Body of pancreas (tissue), 4 donors: ENCODE measurements at places on chromosomes 5 and 9.

- DNase-seq, result no peak
Measured at GRCh38 chr9:123120953-123121352, 87.5 kb downstream of the GPR21 start.

DNA sequence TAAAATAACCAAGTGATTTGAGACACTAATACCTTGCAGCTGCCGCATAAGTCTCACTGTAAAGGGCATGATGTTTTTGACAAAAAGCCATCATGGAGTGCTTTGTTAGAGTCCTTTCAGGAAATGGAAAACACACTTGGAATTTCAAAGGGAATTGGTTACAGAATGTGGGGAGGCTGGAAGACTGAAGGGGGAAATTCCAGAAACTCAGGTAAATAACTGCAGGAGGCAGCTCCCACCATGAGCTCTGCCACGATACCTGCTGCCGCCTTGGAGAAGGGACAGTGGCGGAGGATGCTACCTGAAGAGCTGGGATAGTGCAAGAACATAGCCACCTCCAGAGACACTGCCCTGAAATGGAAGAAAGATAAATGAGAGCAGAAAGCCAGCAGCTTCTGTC is 66.9 kb downstream of the PRKACG start:
- no peak for DNase-seq

DNA sequence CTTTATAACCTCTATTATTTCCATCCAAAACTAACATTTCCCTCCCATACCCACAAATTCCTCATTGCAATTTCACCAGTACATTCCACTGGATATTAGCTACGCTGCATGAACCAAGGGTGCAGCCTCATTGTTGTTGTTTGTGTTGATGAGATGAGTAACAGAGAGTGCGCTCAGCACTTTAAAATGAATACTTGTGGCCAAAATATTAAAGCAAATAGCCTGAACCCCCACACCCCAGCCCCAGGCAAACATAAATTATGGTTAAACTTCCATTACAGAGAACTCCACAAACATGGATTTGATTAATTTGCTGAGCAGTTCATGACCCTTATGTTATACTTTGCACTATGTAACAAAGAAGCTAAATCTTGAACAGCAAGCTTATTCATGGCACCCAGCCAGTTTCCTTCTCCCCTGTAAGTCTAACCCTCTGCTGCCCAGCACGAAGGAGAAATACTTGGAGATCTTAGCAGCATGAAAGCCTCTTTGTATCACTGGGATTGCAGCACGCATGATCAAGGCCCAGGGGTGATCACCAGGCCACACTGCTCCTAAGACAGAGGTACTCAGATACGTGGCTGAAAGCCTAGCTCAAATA is 205.0 kb downstream of the DOCK8 start:
- no peak for DNase-seq

GRCh38 chr9:98925956-98926355 is 17.8 kb upstream of the COL15A1 start:
- DNase-seq, result no peak

DNA sequence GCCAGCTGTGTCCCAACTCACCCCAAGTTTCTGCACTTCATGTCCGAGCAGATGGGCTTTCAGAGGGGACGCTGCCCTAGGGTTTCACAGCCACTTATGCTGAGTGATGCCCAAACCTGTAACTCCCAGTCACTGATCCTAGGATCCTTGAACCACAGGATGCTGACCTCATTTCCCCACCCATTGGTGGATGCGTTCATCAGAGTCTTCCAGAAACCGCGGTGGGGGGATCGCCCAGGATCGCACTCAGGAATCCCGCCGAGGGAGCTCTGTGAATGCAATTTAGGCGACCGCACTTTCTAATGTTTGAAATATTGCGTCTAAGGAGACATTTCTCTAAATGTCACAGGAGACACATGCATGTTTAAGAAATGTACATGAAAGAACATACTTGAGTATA is 212.3 kb upstream of the IRX4 start:
- no peak for DNase-seq

DNA sequence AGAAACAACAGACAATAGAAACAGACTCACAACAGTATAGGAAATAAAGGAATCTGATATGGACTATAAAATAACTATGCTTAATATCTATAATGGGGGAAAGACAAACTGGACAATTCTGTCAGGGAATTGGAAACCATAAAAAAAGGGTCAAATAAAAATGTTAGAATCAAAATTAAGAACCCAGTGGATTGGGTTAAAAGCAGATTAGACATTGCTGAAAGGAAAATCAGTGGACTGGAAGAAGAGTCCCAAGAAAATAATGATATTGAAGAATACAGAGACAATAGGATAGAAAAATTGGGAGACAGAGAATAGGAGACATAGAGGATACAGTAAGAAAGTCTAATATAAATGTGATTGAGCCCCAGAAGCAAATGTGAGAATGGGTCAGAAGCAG is 199.2 kb downstream of the PBX3 start:
- DNase-seq, result no peak

DNA sequence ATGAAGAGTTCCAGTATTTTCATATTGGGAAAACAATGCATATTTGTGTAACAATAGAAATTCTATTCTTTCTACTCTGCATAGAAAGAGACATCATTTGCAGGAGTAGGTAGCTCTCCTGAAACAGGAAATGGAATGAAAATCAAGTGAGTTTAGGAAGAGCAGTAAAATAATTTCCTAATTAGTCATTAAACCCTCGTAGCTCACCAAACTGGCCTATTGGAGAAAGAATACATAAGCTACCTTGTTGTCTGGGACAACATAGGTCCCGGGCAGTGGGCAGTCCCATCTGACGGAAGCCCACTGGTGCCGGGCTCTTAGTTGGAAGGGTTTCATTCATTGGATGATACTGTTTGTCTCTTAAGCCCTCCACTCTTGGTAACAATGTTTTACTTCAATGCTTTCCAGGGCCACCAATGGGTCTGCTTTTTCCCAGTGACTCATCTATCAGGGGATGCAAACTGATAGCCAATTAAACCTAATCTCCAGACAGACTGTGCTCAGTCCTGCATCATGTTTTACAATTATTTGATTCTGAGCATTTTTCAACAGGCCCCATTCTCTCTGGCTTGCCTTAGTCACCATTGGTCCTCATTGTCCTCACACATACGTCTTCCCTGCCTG is 46.5 kb downstream of the GNA14 start:
- no peak for DNase-seq

DNA sequence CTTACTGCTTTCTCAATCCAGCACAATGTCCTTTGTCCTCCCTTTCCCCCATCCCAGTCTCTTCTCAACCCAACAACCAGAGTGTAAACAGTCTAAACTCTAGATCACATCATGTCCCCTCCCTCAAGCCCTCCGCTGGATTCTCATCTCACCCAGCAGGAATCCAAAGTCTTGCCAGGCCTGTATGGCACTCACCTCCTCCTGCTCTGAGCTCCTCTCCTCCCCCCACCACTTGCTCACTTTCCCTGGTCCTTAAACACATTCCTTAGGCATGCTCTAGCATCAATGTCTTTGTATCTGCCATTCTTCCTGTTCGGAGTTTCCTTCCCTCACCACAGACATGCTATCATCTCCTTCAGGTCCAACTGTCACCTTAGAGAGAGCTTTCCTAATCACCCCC is 78.8 kb downstream of the NIPSNAP3B start:
- DNase-seq, result no peak

GRCh38 chr5:13957032-13957645 is 12.7 kb upstream of the DNAH5 start:
- DNase-seq, result peak; percentile 13

GRCh38 chr9:105205787-105206495 is 38.5 kb upstream of the SLC44A1 start:
- DNase-seq, result no peak

DNA sequence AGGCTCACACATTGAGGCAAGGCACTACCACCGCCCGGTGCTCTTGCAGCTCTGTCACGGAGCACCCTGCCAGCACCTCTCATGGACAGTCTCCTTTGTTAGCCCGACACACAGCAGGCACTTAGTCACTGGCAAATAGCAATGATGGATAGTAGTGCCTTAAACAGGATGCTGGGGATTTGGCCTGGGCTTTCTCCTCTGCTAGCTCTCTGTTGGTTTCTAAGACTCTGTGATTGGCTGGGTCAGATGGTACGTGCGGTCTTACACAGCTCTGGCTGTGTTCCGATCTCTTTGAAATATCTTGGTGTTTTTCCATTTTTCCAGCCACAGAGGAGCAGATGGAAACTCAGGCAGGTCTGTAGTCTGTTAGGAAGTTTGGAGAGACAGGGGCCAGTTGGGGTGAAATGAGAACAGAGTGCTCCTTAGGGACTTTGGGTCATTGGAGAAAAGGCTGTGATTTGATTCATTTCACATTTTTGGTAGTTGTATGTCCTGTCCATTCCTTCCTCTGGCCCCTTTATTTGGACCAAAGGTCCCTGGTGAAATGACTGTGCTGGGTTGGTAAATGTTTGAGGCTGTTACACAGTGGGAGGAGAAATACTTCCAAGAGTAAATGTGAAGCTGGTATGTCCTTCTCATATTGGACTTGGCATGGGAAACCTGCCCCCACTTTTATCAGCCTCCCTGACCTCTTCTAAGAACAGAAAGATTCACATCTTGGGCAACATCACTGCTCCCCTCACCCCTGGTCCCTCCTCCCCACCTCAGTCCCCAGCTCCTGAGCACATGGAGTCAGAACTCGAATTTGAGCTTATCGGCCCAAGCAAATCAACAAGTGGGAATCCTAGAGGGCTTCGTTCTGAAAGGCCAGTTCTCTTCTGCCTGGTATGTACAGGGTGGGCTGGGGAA is 3.4 kb downstream of the SMIM3 start:
- no peak for DNase-seq

GRCh38 chr9:96219026-96219899 is 82.7 kb downstream of the HSD17B3 start:
- peak; percentile 38 for DNase-seq

GRCh38 chr9:114263853-114264510 is 58.9 kb upstream of the ORM1 start:
- no peak for DNase-seq

DNA sequence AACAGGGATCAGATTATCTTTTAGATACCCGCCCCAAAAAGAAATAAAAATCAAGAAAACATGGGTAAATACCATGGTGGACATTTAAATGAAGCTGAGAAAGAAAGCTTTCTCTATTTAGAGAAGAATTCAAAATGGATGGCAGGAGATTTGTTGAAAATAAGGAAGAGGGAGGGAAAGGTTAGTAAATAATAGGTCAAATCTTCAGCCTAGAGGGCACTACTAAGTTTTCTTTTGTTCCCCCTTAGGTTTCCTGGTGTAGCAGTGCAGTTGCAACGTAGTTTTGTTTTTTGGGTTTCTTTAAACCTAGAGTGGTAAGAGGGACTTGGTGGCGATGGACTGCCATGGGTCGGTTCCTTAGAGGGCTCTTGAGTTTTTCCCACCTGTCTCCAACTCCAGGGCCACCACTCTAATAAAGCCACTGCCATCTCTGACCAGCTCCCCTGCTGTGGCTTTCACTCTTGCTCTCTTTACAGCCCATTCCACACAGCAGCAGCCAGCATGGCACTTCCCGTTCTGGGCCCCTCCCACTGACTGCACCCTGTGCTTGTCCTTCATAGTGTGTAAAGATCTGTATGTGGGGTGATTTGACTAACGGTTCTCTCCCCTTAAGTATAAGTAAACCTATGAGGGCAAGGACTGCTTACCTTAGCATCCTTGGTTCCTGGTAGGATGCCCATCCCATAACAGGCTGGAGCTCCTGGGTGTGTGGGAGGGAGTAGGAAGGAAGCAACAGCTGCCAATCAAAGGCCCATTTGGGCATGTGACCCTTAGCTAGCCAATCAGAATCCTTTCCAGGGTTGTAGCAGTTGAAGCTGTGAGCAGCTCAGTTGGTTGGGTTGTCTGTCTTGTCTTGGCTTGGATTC is 118.3 kb downstream of the SLC1A3 start:
- DNase-seq, result no peak

- no peak for DNase-seq
Measured at GRCh38 chr9:32899181-32899580, 102.2 kb downstream of the APTX start.

DNA sequence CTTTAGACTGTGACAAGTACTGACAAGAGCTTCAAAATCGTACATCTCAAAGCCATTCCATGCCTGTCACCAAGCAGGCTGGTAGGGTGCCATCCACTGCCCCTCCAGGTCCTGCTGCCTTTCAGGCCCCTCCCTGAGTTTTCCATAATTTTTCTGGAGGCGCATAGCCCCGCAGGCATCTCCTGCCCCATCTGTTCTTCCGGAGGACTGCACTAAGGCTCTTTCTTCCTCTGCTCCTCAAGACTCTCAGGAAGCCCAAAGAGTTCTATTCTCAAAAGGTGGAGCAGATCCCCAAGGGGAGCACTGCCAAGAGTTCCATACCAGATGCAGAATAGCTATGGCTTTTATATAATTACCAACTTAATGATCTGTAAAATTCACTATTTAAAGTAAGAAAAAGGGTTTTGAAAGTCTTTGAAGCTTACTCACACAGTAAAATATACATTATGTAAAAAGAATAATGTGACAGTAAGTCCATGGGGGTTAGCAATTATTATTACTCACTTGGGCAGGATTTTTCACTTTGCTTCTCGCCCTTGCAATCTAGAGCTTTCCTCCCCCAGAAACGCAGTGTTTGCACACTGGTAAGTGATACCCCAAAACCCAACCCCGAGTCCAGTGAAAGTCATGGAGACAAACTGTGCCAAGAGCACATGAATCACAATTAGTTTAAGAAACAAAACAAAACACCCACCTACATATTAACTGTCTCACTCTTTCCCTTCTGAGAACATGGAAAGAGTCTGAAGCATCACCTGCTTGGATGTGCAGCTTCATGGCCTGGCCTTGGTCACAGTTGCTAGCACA is 114.1 kb upstream of the DAPK1 start:
- DNase-seq, result no peak

DNA sequence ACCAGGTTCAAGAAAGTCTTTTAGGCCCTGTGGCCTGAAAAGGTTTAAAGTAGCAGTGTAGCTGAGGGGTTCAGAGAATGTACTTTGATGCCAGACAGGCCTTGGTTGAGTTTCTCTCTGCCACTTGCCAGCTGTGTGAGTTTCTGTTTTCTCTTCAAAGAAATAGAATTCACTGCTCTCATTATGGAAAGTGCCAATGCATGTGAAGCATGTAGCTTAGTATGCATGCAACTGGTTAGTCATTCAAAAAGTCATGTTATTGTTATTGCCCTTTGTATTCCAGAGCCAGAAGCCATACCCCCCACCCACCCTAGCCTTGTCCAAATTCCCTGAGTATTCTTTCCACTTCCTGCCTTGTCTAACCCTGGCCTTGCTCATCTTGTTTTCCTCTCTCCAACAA is 101.7 kb downstream of the ADRB2 start:
- no peak for DNase-seq
